ENCODE measurements at places on chromosomes 16 and 17. TPM values are rescaled to one million over a fixed set of nuclear protein-coding genes. Genes with fewer than 3 reads are reported as not detected.

TEN1 gene
- total RNA-seq, result 14.1 TPM

CFAP119 gene
- total RNA-seq, result 9.6 TPM

MAZ gene
- total RNA-seq, result 75.9 TPM

PRR35 gene
- not detected for total RNA-seq

SEPTIN12 gene
- not detected for total RNA-seq

HS3ST3B1 gene
- 1.1 TPM for total RNA-seq

NOL11 gene
- total RNA-seq, result 35.8 TPM

NACA2 gene
- not detected for total RNA-seq

SIAH1 gene
- total RNA-seq, result 44.3 TPM

TSPAN10 gene
- total RNA-seq, result 0.22 TPM

SP6 gene
- 1.3 TPM for total RNA-seq

NPIPB2 gene
- total RNA-seq, result 9.2 TPM

OR4D1 gene
- not detected for total RNA-seq

CENPX gene
- total RNA-seq, result 72.0 TPM

DHODH gene
- 12.0 TPM for total RNA-seq

KRTAP1-4 gene
- not detected for total RNA-seq

EME1 gene
- total RNA-seq, result 0.60 TPM

RGS11 gene
- total RNA-seq, result 59.0 TPM

DOK4 gene
- total RNA-seq, result 28.0 TPM

SCN4A gene
- 2.4 TPM for total RNA-seq

CTRB1 gene
- total RNA-seq, result 0.59 TPM

TAC4 gene
- not detected for total RNA-seq

C16orf96 gene
- not detected for total RNA-seq

MT1E gene
- total RNA-seq, result 324 TPM

CA4 gene
- total RNA-seq, result 3.3 TPM

KRT222 gene
- total RNA-seq, result 17.9 TPM
